ENCODE measurements at places on chromosomes 16 and 17.

- no peak for DNase-seq
- peaks cover 9% of the 10 kb centered on the region for H3K4me1 ChIP-seq
- no peaks in the 10 kb centered on the region for H3K36me3 ChIP-seq
Observed at GRCh38 chr17:50184064-50184463, 17.4 kb downstream of the COL1A1 start.

GRCh38 chr16:69277413-69277812 is 33.7 kb upstream of the VPS4A start:
- H3K27ac ChIP-seq = no peak overlapping the region
- peaks cover 6% of the 10 kb centered on the region for H3K4me1 ChIP-seq
- DNase-seq = no peak
- H3K36me3 ChIP-seq = peaks cover 8% of the 10 kb centered on the region

- H3K36me3 ChIP-seq = peaks cover 1% of the 10 kb centered on the region
- no peak for DNase-seq
Observed at GRCh38 chr16:87141402-87141801, 175.8 kb downstream of the C16orf95 start.

GRCh38 chr17:57892146-57892819 is 42.4 kb upstream of the MRPS23 start:
- peaks cover 12% of the 10 kb centered on the region for H3K4me1 ChIP-seq
- peaks cover 2% of the 10 kb centered on the region for H3K36me3 ChIP-seq
- no peak overlapping the region for H3K4me3 ChIP-seq

- H3K27me3 ChIP-seq = peaks cover 50% of the 10 kb centered on the region
- H3K27ac ChIP-seq = no peak overlapping the region
- no peaks in the 10 kb centered on the region for H3K4me1 ChIP-seq
- H3K4me3 ChIP-seq = no peak overlapping the region
Observed at GRCh38 chr16:21260870-21261791, 17.0 kb downstream of the CRYM start.

- peaks cover 2% of the 10 kb centered on the region for H3K36me3 ChIP-seq
- no peaks in the 10 kb centered on the region for H3K27me3 ChIP-seq
- H3K27ac ChIP-seq = no peak overlapping the region
Observed at GRCh38 chr17:71936977-71937376, 183.8 kb upstream of the SOX9 start.

DNA sequence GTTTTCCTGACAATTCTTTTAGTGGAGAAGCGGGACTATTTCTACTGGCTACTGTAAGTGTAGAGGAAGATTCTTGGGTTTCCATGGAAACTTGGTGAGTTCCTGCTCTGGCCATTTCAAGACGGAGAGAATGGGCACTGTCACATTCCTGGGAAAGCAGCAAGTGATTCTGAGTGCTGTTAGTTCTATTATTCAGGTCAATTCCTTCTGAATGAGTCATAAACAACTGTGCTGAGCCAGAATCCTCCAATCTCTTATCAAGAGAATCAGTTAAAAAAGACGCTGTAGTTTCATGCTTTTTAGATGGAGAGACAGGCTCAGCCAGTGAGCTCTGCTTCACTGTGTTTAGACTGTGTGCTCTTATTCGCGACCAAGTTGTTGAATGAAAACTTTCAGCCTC is 19.6 kb downstream of the AKAP10 start:
- H3K27me3 ChIP-seq = no peaks in the 10 kb centered on the region
- no peak overlapping the region for H3K27ac ChIP-seq
- H3K36me3 ChIP-seq = peaks cover 59% of the 10 kb centered on the region
- peaks cover 31% of the 10 kb centered on the region for H3K4me1 ChIP-seq
- H3K4me3 ChIP-seq = no peak overlapping the region

DNA sequence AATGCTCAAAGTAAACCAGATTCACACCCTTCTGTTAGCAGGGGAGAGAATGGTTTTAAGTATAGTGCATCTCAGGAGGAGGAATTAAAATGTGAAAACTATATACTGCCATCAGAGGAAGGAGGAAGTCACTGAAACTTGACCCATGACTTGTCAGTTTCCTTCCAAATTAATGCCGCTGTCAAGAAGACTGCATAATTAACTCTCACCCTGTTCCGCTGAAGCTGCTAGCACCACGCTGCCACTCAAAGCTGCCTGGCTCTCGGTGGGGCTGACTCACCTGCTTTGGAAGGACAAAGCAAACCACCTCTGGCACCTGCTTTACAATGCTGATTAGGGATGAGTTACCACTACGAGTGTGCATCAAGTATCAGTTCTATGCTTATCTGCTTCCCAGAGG is 37.8 kb upstream of the ULK2 start:
- no peaks in the 10 kb centered on the region for H3K4me1 ChIP-seq
- H3K27ac ChIP-seq = no peak overlapping the region
- H3K27me3 ChIP-seq = no peaks in the 10 kb centered on the region
- H3K4me3 ChIP-seq = no peak overlapping the region
- H3K36me3 ChIP-seq = peaks cover 59% of the 10 kb centered on the region

- H3K36me3 ChIP-seq = no peaks in the 10 kb centered on the region
- peaks cover 16% of the 10 kb centered on the region for H3K27me3 ChIP-seq
Observed at GRCh38 chr17:67818110-67819002, 6.9 kb upstream of the BPTF start.

- H3K36me3 ChIP-seq = no peaks in the 10 kb centered on the region
- no peak overlapping the region for H3K27ac ChIP-seq
- H3K4me3 ChIP-seq = no peak overlapping the region
- H3K27me3 ChIP-seq = peaks cover 31% of the 10 kb centered on the region
- no peak for DNase-seq
- no peaks in the 10 kb centered on the region for H3K4me1 ChIP-seq
Observed at GRCh38 chr17:79915850-79916430, 76.7 kb upstream of the CBX4 start.

GRCh38 chr17:37365589-37365988 is 10.2 kb upstream of the C17orf78 start:
- H3K4me1 ChIP-seq = no peaks in the 10 kb centered on the region
- no peak overlapping the region for H3K4me3 ChIP-seq
- H3K27ac ChIP-seq = no peak overlapping the region
- DNase-seq = no peak
- H3K27me3 ChIP-seq = no peaks in the 10 kb centered on the region
